NCI-H226 (cell line): ENCODE measurements at places on chromosomes 11 and 22.

GRCh38 chr11:74437441-74438042 lies 29.8 kb downstream of the KCNE3 start:
- DNase-seq = no peak

GRCh38 chr11:16365581-16366228 lies 9.4 kb upstream of the SOX6 start:
- no peak for DNase-seq

DNA sequence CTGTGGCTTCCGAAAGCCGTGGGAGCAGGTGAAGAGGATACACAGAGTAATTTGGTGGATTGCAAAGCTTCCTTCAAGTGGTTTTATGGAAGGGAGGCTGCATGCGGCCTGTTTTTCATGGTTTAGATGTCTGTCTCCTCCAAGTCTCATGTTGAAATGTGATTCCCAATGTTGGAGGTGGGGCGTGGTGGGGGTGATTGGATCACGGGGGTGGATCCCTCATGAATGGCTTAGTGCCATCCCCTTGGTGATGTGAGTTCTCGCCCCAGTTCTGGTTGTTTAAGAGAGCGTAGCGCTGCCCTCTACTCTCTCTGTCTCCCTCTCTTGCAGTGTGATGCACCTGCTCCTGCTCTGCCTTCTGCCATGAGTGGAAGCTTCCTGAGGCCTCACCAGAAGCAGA lies 247.8 kb upstream of the B3GAT1 start:
- no peak for DNase-seq

- no peak for DNase-seq
These were observed 29.3 kb downstream of the KIAA0930 start for GRCh38 chr22:45211435-45211834.

DNA sequence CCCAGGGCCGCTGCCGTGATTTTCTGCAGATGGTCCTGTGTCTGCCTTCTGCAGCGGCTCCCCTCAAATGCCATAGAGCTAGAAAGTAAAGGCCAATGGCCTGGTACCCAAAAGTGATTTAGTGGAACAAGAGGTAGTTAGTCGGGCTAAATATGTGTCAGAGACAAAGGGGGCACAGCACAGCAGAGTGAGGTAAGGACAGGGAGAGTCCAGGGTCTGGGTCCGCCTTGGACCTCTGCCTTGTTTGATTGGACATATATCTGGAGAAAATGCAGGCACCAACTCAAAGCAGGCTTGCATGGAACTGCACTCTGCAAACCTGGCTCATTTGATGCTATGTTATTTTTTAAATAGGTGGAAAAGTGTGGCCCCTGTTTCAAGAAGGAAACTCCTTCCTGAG lies 249.6 kb upstream of the B3GAT1 start:
- DNase-seq = no peak

- DNase-seq = no peak
These were observed 2.0 kb downstream of the KDM2A start for GRCh38 chr11:67120881-67121710.

- DNase-seq = no peak
These were observed 8.2 kb downstream of the MMP8 start for GRCh38 chr11:102716527-102716926.

- DNase-seq = no peak
These were observed 63.2 kb upstream of the SNX19 start for GRCh38 chr11:130979386-130979972.

DNA sequence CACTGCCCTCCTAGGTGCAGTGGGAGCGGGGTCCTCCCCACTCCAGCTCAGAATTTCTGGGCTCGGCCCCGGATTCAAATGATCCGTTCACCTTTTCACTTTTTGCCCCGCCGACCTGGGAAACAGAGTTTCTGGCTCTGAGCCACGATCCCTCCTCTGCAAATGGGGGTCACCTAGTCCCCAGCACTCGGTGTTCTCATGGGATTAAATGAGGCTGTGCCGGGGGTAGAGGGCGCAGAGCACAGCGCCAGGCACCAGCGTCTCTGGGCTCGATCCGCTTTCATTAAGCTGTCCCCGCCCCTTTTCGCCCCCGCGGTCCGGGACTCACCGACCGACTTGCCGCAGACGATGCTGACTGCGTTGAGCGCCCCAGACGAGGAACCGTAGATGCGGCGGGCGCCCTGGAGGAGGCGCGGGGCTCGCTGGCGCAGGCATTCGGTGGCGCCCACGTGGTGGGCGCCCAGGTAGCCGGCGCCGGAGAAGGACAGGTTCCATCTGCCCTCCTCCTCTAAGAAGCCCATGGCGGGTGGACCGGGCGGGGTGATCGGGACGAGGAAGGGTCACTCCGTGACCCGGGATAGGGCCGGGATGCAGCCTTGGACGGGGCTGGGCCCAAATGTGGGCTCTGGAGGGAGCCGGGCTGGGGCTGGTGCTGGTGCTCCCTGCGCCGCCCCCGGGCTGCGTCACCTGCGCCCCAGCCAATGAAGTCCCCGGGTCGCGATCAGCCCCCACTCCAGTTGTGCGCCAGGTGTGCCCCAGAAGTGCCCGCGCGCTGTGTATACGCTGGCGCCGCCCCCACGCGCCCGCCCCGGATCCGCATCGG lies at the start of gene PNPLA5:
Gene PNPLA5, minus strand, starts transcription at position 654 of the 823 bp plus-strand sequence. Its CDS starts 133 bp downstream, at position 521.
- no peak for DNase-seq

- no peak for DNase-seq
These were observed 717 bp upstream of the SLC7A4 start for GRCh38 chr22:21032868-21033688.

GRCh38 chr11:17185938-17186337 lies 21.8 kb downstream of the PIK3C2A start:
- DNase-seq = no peak

DNA sequence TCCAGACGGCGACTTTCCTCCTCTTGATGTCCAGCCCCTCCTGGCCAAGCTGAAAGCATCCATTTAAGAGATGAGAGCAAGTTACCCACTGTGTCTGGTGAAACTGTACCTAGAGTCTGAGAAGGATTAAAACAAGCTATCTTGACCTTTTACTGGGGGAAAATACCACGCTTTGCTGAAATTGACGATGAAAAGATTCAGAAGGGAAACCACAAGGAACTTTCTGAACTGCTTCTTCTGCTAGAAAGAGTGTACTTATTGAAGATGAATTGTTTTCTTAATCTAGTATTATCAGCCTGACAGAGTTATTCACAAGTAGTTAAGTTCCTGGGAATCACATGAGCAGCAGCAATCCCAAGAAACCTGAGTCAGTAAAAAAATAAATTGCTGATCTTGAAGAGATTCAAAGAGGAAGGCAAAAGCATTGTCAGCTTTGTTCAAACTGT lies 13.1 kb upstream of the MS4A6A start:
- no peak for DNase-seq

- DNase-seq = no peak
These were observed 21.4 kb downstream of the KIAA1671 start for GRCh38 chr22:24973872-24974271.

DNA sequence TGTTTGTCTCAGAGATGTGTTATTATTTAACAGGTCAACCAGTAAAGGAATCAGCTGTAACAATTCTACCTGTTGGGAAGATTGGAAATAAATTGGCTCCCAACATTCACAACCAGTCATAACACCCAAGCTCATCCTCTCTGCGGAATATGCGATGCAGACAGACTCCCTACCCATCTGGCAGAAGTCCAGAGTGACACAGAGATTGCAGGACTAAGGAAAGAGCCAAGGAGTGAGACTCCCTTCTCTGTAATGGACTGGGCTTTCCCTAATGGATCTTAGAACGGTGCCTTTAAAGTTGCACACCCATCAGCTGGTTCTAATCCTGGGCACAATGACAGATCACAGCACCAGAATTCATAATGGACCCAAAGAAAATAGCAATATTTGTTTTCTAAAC lies 27.8 kb upstream of the UBASH3B start:
- no peak for DNase-seq

DNA sequence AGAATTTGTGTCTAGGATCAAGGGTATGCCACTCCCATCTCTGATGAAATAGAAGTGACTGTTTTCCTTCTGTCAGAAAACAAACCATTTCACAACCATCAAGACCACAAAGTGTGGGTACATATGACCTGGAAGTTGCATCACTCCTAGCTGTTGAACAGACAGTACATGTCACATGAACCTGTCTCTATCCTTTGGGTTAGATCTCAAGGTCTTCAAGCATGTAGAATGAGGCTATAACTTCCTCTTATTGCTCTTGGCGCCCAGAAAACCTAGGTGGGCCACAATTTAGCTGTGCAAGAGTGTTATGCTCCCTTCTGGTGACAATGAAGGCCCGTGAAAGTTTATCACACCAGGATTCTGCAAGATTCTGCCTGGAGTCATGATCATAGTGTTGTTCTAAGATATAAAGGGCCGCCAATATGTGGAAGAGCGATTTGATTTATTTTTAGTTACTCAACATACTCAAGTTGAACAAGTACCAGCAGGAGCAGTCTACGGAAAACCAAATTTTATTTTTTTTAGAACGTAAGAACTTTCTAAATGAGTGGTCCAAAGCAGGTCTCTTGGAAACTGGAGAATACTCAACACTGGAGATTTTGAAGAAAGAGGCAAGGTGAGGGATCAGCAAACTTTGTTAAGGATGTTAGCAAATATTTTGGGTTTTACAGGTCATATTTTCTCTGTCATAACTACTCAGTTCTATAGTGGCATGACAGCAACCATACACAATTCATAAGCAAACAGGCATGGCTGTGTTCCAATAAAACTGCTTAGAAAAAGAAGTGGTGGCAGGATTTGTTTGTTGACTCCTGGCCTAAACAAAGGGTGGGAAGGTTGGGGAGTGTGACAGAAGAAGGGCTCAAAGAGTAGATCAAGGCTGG lies 101.8 kb downstream of the USP35 start:
- peak; percentile 60 for DNase-seq

GRCh38 chr11:721741-722345 lies 15.8 kb downstream of the EPS8L2 start:
- DNase-seq = no peak

DNA sequence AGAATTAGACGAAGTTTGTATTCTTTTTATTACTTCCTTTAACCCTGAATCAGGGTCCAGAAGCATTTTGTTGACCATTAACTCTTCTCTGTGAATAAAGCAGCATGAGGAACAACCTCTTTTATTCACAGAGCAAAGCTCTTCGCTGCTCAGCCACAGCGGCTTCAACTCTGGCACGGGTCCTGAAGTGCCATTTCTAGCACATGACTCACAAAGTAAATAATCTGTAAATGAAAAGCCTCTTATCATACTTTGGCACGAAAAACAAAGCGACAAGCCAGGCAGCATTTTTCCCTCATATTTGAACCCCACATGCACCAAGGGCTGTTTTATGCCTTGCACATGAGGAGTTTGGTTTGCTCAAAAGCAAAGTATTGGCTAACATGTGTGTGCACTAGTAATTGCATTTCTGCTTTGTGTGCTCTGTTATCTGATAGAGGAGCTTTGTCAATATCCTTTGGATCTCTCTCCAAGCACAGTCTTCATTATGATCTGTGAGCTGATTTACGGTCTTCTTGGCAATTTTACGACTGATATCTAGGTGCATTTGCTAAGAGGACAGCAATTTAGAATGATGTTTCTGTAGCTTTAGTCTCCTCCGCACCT lies 33.0 kb upstream of the APOBEC3A start:
- peak; percentile 50 for DNase-seq

DNA sequence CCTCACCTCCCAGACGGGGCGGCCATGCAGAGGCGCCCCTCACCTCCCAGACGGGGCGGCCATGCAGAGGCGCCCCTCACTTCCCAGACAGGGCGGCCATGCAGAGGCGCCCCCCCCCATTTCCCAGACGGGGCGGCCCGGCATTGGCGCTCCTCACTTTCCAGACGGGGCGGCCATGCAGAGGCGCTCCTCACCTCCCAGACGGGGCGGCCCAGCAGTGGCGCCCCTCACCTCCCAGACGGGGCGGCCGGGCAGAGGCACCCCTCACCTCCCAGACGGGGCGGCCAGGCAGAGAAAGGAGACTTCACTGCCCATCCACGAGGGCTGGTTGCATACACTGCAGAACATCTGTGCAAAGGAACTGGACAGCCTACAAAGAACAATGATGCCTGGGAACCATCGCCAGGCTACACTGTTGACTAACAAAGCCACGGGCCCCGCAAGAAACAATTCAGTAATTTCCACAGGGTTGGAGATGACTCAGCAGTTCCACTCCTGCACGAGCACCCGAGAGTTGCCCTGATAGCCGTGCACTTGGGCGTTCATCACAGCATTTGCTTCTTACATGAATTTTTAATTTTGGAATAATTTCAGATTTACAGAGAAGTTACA lies 58.7 kb downstream of the CTTN start:
- peak; percentile 38 for DNase-seq

DNA sequence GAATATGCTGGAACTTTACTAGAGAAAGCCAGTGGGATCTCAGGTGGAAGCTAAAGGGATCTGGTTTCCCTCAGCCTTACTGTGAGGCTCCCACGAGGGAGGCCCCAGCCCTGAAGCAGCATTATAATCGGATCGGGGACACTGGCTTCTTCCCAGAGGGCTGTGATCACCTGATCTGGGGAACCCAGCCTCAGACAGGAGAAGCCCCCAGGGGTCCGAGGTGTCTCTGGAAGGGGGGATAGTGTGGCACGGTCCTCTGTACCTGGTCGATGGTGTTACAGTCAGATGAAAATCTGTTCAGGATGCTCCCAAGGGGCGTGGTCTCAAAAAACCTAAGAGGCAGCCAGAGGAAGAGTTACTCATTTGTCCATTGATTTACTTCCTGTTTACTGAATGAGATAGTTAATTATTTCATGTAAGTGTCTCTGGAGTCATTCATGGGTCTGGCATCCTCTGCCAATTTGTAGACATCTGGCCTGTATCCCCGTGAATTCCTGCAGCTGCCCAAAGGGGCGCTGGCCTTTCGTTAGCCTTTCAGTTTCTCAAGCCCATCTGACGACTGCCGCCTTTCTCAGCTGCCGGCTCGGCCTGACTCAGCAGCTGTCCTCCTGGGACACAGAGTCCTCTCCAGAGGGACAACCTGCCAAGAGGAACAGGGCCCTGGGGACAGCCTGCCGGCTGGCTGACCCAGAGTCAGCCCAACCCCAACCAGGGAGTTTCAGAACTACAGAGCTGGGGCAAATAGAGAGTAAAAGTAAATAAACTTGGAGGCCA lies 17.0 kb upstream of the KCNJ11 start:
- DNase-seq = no peak
